ENCODE measurements at places on chromosomes 3 and 15.

- DNase-seq, result peak; percentile 65
Observed at GRCh38 chr15:66946578-66947164, 118.7 kb upstream of the SMAD3 start.

DNA sequence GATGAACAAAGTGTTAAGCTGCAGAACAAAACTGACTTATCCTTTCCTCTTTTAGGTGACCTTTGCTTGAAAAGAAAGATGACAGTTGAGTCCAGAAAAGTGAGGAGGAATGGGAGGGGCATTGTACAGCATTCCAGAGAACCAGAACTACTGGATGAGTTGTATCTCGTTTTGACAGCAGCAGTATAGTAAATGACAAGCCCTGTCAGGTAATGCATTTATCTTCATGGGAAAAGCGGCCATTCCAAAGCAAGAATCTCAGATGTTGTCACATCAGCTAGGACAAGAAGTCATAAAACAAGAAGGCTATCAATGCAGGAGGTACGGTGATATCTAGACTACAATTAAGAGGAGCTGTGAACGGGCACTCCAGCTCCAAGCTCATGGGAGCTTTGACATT is 421.5 kb downstream of the MAGI1 start:
- no peak for DNase-seq

DNA sequence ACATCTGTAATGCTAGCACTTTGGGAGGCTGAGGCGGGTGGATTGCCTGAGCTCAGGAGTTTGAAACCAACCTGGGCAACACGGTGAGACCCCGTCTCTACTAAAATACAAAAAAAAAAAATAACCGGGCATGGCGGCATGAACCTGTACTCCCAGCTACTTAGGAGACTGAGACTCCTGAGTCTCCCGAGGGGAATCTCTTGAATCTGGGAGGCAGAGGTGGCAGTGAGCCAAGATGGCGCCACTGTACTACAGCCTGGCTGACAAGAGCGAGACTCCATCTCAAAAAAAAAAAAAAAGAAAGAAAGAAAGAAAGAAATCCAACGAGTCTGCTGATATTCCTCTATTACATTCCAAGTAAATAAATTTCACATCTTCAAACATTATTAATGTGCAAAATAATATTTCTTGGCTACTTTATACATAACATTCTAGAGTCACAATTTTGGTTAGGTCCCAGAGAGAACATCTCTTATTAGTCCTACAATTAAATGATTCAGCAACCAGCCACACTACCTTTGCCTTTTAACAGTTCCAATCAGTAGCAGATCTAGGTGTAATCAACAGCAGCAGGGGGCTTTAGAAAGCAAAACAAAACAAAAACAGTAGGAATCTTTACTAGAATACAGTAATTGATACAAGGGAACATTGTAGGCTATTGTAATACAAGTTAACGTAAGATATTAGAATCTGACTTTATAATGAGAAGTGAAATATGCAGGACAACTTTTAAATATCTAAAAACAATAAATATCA is 195.8 kb downstream of the TBC1D5 start:
- no peak for DNase-seq

DNA sequence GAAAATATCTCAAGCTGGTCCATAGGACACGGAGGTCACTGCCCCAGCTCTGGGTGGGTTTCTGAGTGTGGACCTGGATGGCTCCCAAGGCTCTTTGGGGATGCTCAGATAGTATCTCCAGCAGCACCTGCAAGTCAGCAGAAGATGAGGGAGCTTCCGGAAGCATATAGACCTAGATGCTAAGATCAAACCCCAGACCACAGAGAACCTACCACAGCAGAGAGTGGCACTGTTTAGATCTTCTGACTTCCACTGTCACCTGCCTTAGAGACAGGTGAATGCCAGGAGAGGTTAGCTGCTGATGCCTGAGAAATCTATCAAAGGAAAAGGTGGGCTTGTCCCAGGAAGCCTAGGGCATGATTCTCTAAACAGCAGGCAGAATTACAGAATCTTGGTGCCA is 105.7 kb upstream of the TRPM1 start:
- DNase-seq, result no peak

- no peak for DNase-seq
Observed at GRCh38 chr3:24367664-24368264, 126.9 kb downstream of the THRB start.

DNA sequence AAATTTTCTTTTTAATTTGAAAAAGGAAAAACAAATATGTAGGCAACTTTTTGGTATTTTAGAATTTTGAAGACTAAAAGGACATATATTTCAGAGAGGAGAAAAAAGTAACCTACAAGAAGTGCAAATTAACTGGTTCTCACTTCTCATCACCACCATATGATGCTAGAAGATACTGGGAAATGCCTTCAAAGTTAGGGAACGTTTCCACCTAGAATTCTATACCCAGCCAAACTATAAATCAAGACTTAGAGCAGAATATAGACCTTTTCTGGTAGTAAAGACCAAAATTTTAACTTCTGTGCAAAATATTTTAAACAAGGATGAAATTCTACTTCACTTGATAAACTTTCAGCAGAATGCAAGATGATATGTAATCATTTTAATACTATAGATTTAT is 112.3 kb upstream of the PHLDB2 start:
- no peak for DNase-seq

DNA sequence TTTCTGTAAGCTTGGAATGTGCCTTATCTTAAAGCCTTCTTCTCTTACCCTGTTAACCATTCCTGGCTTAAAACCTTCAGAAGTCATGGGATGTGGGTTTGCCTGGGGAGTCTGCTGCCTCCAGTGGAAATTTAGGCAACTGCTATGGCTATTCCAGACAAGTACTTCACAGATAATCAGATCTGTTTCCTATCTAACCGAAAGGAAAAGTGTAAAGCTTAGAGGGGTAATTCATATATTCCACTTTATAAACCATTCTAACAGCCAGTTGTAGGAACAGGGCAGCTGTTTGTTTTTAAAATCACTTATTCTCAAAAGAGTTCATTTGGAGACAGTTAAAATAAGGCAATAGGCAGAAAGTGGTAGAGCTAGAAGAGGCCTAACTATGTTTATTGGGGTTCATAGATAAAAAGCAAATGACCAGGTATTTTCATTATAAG is 219.9 kb downstream of the TCF12 start:
- peak; percentile 80 for DNase-seq
